ENCODE measurements at places on chromosomes 7 and 10.
A peak's percentile ranks its signal among the peaks of the same experiment; 100 is the strongest.

DNA sequence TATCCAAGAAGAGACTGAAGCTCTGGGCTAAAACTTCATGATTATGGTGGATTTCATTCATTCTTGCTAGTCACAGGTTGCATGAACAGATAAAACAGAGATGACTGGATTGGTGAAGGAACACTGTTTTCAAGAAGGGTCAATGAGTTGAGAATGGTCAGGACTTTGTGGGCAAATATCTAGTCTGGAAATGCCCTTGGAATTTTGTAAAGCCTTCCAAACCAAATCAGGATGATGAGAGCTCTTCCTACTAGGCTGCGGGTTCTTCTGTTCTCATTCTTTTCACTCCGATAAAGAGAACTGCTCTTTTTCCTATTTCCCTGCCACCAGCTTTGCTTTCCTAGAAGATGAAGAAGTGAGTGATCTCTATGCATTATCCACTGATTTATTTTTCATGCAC is 171.4 kb downstream of the ARID5B start:
- DNase-seq, result no peak

DNA sequence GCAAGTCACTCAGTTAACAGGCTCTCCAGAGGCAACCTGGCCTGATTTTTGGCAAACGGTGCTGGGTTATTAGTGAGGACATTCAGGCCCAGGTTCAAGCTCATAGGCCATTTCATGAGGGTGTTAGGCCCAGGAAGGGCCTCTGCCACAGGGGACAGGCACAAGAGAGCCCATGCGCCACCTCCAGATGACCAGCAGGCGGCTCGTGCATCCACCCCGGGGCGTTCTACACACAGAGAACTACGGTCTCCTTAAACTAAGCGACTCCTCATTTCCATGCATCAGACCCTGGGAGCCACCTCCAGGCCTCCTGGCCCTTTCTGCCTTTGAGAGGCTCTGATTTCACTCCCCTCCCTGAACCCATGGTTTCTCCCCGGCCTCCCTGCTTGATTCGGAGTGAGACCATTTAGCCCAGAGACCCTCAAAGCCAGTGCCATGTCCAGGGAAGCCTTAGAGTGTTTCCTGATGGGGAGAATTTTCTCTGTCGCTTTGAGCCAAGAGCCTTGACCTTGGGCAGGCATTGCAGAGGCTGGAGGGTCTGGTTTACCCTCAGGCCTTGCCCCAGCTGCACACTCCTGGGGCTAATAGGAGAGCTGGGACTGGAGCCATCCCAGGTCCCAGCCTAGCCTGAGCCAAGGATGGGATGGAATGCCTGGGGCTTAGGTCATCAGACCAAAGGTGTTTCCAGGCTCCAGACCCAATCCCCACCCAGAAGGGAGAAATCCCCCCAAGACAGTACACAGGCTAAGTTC is 188.0 kb downstream of the GRID1 start:
- no peak for DNase-seq

DNA sequence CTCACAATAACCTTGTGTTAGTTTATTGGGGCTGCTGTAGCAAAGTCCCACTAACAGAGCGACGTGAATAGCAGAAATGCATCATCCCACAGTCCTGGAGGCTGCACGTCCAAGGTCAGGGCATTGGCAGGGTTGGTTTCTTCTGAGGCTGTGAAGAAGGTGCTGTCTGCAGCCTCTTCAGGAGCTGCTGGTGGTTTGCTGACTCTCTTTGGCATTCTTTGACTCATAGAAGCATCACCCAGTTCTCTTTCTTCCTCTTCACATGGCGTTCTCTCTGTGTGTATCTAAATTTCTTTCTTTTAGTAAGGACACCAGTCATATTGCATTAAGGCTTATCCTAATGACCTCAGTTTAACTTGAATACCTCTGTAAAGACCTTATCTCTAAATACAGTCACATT is 428.4 kb upstream of the KLF6 start:
- no peak for DNase-seq

- DNase-seq, result no peak
Observed at GRCh38 chr10:71658467-71658745, 61.2 kb downstream of the C10orf105 start.

GRCh38 chr7:88628363-88629085 is 131.0 kb upstream of the ZNF804B start:
- DNase-seq, result no peak

DNA sequence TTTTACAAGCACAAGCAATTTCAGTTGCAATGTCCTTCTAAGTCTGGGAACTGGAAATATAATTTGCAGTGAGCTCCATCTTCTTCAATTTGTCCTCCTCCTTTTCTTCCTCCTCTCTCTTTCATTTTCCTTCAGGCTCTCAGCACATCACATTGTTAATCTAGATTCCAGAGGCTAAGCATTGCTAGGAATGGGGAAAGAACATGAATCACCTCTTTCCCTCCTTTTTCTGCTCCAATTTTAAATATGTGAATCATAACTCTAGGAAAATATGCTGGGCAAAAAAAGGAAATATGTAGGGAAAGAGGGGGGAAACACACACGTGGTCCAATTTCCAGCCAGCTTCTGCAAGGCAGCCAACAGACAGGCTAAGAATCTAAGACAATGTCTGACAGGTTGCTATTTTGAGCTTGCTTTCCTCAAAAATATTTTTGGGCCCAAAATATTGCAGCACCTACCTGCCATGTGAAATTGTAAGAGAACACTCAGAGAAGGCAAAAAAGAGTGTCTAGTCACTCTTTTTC is 72.7 kb upstream of the NUPR2 start:
- no peak for DNase-seq

DNA sequence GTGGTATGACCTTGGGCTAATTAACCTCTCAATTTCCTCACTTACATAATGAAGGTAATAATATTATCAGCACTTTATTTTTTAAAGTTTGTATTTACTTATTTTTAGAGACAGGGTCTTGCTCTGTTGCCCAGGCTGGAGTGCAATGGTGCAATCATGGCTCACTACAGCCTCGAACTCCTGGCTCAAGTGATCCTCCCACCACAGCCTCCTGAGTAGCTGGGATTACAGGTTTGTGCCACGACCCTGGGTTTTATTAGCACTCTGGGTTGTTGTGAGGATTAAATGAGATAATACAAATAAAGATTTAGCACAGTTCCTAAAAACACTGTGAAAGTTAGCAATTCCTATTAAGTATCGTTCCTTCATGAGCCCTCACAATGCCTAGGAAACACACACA is 14.7 kb downstream of the BAMBI start:
- DNase-seq, result no peak

DNA sequence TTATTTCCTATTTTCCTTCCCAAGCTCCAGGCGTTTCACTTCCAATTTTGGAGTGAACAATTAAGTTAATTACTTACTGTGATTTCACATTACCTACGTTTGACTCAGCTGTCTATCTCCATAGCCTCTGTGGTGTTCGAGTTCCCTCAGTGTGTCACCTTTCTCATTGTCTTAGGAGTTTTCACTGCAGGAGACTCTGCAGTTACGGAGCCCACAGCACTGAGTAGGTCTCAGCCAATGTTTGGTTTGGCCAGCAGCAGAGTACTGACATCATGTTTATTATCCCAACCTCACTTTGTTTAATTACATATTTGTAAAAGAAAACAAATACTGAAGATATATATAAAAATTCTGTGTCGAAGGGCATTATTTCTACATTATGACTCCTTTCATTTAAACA is 1123.9 kb downstream of the CNTNAP2 start:
- DNase-seq, result no peak

DNA sequence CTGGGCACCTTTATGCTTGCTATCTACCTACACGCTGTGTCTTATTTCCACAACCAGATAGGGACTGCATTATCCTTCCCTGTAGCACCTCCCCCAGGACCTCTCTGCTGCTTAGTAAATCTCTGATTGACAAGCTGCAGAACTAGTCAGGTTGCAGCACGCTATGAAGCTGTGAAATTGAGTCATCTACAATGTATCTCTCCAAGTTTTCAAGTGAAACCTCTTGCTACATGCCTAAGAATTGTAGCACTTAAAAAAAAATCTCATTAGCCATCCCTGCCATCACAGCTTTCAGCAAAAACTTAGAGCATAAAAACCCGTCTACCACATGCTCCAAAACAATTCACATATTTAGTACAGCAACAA is 69.7 kb upstream of the FGFR2 start:
- no peak for DNase-seq

DNA sequence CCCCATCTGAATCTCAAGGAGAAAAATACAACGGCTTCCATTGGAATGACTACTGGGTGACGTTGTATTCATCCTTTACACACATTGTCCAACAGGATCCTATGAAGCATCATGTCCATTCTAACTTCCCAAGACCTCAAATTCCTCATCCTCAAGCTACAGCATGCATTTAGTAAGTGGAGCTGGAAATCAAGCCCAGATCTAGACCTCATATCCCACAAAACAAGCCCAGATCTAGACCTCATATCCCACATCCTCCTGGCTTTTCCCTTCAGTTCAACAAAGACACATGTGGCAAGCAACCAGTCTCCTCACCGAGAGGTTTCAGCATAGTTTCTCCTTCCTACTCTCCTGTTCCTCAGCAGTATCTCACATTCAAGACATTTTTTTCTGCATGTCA is 12.2 kb downstream of the IGF2BP3 start:
- DNase-seq, result no peak

DNA sequence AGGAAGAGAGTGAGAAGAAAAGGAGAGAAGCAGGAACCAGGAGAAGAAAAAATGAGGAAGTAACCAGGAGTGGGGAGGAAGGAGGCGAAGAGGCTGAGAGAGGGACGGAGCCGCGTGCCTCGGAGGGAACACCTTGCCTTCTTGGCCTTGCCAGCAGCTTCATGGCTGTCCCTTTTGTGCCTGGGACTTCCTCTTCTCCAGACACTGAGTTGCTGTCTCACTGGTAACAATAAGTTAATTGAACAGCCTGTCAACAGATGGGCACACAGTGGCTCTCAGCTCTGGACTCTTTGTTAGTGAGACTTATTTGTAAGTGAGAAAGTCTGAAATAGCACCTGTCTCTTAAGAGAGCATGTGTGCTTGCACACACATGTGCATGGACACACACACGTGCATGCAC is 83.2 kb downstream of the GATA3 start:
- DNase-seq, result no peak

GRCh38 chr7:135831455-135832195 is 83.0 kb upstream of the FAM180A start:
- DNase-seq, result peak; percentile 17

DNA sequence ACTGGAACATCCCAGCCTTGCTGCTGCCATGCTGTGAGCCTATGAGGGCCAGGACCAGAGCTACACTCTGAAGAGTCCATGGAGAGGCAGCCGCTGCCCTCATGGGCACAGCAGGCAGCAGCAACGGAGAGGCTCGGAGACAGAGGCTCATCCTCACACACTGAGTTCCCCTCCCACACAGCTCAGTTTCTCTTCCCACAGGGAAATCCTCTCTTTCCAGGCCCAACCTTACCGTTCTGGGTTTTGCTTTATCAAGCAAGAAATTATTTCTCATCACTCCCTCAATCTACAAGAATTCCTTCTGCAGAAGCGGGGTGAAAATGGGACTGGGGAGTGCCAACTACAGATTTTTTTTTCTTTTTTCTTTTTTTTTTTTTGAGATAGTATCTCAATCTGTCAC is 36.6 kb downstream of the GOLGA7B start:
- no peak for DNase-seq

DNA sequence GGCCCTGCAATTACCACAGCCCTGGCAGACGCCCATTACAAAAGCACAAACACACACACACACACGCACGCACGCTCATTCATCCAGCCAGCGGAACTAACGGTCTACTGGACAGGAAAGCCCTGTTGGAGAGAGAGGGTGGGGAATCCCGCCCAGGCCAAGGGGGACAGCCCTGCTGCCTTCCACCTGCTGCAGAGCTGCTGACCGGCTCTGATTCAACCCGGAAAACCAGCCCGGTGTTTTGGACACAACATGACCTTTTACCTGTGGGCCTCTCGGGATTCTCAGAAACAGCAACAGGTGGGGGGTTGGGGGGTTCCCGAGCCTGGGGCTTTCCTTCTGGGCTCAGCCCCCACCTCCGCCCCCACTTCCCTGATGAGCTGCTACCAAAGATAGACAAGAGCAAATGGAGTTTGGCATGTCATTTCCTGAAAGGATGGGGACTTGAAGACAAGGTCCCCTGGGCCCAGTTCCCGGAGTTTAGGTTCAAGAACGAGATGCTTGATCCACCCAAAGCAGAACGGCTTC is 18.5 kb upstream of the SERPINE1 start:
- peak; percentile 38 for DNase-seq

GRCh38 chr10:66934711-66935110 is 8.9 kb downstream of the LRRTM3 start:
- no peak for DNase-seq

- no peak for DNase-seq
Observed at GRCh38 chr10:132606536-132607316, 69.1 kb downstream of the INPP5A start.

DNA sequence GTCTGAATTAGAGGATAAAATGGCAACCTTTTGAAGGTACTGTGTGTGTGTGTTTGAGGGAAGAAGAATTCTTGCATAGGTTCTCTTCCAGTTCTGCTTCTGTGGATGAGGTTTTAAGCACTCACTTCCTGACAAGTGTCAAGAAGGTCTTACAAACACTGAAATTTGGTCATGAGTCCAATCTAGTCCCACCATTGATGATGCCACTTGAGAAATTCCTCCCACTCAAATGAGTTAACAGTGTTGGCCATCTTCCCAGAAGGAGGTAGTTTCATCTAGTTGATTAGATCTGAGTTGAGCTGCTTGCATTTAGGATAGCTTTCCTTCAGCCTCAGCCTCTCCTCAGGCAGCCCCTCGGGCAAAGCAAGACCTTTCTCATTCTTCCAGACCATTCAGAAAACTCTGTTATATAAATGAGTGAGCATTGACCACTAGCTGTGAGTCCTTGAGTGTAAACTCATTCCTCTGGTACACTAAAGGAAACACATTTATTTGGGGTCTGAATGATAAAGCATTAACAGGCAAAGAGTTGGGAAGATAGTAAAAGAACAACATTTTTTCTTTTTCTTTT is 189.5 kb downstream of the TRIL start:
- DNase-seq, result no peak

- DNase-seq, result no peak
Observed at GRCh38 chr7:2210551-2211258, 22.0 kb downstream of the MAD1L1 start.

- DNase-seq, result no peak
Observed at GRCh38 chr7:135308583-135309327, 75.1 kb downstream of the STRA8 start.
